ENCODE measurements at places on chromosomes 1 and 21. TPM values are rescaled to one million over a fixed set of nuclear protein-coding genes. Genes with fewer than 3 reads are reported as not detected.

GRCh38 chr1:63921359-63921758 lies 147.5 kb downstream of the ROR1 start:
- peaks cover 29% of the 10 kb centered on the region for H3K4me1 ChIP-seq
- H3K27ac ChIP-seq: peak overlapping the region; percentile 76
- no peak for DNase-seq
- no peaks in the 10 kb centered on the region for H3K27me3 ChIP-seq
- no peak overlapping the region for H3K4me3 ChIP-seq
- H3K36me3 ChIP-seq: no peaks in the 10 kb centered on the region

DNA sequence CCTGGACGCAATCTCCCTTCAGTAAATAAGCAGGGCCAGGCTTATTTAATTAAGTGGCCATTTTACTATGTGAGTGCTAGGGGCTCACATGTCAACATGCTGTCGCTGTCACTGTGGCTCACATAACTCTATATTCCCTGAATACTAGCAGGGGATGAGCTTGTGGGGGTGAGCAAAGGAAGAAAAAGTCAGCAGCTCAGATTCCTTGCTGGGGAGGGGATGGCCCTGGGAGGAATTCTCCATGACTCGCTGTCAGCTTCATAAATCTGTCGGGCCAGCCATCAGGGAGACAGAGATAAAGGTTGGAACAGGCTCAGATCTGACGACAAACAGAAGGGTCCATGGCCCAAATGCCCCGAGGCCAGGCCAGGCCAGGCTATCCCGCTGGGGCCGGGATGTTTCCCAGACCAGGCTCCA lies 26.0 kb upstream of the PLEKHG5 start:
- no peak overlapping the region for H3K27ac ChIP-seq
- DNase-seq: no peak

The CNIH4 gene
- 18.2 TPM for total RNA-seq

The BSND gene
- total RNA-seq: not detected

DNA sequence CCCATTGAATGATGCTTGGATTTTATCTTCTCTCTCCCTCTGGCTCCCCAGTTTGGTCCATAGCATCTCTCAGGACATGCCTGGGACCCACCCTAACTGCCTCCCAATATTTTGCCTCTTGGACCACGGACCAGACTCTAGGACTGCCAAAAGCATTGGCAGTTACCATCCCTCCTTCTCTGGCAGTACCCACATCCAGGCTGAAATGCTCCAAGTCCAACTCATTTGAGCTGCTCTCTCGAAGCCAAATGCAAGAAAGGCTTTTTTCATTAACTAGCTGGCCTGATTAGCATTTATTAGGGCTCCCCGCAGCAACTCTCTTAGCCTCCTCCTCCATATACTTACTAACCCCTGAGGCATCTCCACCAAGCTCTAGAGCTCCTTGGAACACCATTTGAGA lies 140.0 kb upstream of the GRIK3 start:
- no peaks in the 10 kb centered on the region for H3K4me1 ChIP-seq
- H3K27ac ChIP-seq: no peak overlapping the region
- H3K4me3 ChIP-seq: no peak overlapping the region
- no peaks in the 10 kb centered on the region for H3K36me3 ChIP-seq
- no peak for DNase-seq

The G0S2 gene
- total RNA-seq: 212 TPM

DNA sequence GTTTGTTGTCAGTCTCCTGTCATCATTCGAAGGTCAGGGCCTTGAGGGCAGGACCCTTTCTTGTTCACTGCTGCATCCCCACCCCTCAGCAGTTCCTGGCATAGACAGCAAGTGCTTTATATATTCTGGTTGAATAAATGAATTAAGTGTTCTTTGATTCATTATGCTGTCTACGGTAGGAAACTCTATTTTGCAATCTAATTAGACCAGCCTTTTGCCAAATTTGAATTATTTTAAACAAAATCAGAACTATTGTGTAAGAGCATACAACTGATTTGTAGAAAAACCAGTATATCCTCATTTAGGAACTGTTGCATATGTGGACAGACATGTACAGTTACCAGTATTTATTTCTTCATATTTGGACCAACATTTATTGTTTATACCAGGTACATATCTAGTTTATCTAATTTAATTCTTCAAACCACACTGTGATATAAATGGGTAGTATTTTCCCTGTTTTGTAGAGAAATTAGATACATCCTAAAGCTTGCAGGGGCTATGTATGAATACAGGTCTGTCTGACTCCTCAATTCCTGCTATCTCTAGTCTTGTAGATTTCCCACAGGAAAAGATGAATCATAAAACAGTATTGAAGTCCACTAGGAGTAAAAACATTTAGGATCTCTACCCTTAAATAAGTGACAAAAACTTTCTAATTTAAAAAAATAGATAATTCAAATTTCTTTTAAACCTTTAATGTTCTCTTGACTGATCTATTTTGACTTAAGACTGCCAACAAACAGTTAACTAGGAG lies 10.4 kb downstream of the MGST3 start:
- no peak for DNase-seq
- H3K27me3 ChIP-seq: no peaks in the 10 kb centered on the region
- H3K4me1 ChIP-seq: peaks cover 66% of the 10 kb centered on the region
- H3K4me3 ChIP-seq: no peak overlapping the region
- peaks cover 3% of the 10 kb centered on the region for H3K36me3 ChIP-seq

DNA sequence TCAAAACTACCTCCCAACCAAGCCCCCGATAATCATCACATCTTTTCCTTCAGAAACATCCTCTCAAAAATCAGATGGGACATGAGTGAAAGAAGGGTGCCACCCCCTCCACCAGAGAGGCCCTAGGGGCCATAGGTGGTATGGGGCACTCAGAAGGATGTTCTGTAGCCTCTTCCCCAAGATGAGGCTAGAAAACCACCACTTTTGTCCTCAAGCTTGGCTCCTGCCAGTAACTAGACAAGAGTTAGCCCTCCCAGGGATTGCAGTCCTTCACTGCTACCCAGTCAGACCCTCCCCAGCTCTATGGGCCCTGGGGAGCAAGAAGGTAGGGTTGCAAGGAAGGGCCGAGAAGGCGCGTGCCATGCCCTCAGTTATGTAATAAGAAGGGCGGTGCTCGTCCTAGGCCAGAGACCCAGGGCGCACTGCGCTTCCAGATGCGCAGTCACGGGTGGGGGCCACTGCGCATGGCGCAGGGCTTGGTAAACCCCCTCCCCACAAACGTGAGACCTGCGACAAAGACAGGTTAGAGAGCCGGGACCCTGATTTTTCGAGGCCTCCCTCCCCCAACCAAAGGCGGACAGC lies 69.7 kb downstream of the CD46 start:
- H3K27me3 ChIP-seq: no peaks in the 10 kb centered on the region
- peak overlapping the region; percentile 71 for H3K4me3 ChIP-seq
- H3K4me1 ChIP-seq: peaks cover 85% of the 10 kb centered on the region
- peak overlapping the region; percentile 96 for H3K27ac ChIP-seq
- peaks cover 50% of the 10 kb centered on the region for H3K36me3 ChIP-seq
- DNase-seq: no peak

GRCh38 chr1:21932127-21932526 lies 5.0 kb downstream of the HSPG2 start:
- H3K27me3 ChIP-seq: no peaks in the 10 kb centered on the region
- H3K36me3 ChIP-seq: peaks cover 18% of the 10 kb centered on the region
- H3K27ac ChIP-seq: peak overlapping the region; percentile 91

The VSIG8 gene
- total RNA-seq: not detected

DNA sequence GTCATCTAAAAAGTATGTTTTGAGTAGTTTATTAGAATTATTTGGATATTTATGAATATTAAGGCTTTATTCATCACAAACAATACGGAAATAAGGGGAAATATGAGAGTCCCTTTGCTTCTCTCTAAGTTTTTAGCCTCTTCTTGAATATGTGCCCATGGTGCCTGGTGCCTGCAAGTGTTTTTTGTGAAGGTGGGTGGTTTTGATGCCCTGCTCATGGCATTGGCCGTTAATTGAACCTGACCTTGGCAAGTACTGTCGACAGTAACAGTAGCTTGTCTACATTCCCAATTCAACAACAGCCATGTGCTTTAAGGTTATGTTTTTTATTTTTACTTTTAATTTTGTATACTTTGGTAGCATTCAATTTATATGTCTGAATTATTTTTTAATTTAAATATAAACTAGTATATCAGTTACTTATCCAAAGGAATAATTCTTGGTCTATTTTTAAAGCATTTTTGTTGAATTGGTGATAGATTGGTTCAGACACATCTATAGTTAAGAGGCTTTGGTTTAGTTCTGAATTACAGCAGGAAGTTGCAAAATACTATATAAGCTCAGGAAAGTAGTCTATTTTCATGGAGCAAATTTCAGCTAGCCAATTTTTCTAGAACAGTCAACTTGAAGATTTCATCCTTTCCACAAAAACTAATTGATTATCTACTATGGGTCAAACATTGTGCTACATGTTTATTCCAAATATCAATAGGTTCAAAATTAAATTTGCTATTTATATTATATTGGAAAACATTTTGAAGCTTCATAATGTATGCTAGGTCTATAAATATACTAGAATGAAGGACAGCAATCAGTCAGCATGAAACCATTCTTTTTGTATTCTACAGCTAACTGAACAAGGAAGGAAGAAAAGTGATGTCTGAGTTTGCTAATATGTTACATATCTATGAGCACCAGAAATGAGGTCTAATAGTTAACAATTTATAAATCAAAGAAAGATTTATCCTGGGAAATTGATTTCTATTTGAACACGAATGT lies 184.4 kb downstream of the MRPL39 start:
- no peaks in the 10 kb centered on the region for H3K36me3 ChIP-seq
- no peak overlapping the region for H3K27ac ChIP-seq
- DNase-seq: no peak
- H3K27me3 ChIP-seq: no peaks in the 10 kb centered on the region
- no peaks in the 10 kb centered on the region for H3K4me1 ChIP-seq
- H3K4me3 ChIP-seq: no peak overlapping the region

The ELAPOR1 gene
- 0.11 TPM for total RNA-seq

The LCA5L gene
- total RNA-seq: 1.5 TPM

- no peak overlapping the region for H3K4me3 ChIP-seq
- H3K27ac ChIP-seq: no peak overlapping the region
- no peak for DNase-seq
- H3K36me3 ChIP-seq: peaks cover 11% of the 10 kb centered on the region
- H3K4me1 ChIP-seq: no peaks in the 10 kb centered on the region
- H3K27me3 ChIP-seq: no peaks in the 10 kb centered on the region
Measured at GRCh38 chr1:182569939-182570610, 19.0 kb downstream of the RNASEL start.

The UBXN10 gene
- 2.7 TPM for total RNA-seq

DNA sequence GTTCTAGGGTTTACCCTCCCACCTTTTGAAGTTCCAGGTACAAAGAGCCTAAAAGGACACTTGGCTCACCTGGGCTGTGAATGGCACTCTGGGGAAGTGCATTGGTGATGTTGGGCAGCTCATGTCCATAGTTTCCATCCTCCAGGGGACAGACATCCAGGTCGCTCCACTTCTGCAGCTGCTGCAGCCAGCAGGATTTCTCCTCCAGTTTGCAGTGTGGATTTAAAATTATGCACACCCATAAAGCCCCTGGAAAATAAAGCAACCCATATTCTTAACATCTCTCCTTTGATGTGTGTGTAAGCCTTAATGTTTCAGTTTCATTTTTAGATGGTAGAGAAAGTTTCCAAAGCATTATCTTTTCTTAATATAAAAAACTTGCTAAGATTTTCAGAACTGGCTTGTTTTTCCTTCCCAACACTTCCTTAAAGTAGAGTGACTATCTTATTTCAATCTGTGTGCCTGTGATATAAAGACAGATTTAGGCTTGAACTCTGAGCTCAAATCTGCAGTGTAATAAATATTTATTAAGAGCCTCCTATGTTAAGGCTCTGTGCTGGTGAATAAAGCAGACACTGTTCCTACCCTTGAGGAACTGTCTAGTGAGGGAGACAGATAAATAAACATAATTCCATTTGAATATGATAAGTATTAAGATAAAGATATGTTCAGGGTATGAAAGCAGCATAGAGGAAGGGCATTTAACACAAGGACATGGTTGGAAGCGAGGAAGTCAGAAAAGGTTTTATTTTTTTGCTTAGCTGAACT lies 39.1 kb downstream of the UROD start:
- H3K4me1 ChIP-seq: no peaks in the 10 kb centered on the region
- DNase-seq: no peak
- H3K36me3 ChIP-seq: no peaks in the 10 kb centered on the region
- no peaks in the 10 kb centered on the region for H3K27me3 ChIP-seq

DNA sequence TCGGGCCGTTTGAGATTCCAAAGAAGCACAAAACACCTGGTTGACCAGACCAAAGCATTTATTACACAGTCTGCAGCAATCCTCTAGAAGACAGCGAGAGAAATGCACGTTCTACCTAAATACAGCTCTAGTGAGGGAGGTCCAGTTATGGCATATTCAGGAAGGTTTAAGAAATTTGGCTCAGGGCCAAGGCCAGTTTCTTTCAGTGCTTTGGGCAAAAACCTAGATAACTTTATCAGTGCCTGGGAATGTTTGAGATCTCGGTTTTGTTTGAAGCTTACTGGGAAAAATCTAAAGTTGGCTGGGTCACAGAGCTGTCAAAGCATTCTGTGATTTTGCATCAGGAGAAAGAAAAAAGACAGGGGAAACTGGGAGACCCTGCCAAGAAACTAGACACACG lies 514.0 kb upstream of the TMPRSS15 start:
- no peaks in the 10 kb centered on the region for H3K27me3 ChIP-seq
- H3K36me3 ChIP-seq: no peaks in the 10 kb centered on the region
- H3K27ac ChIP-seq: no peak overlapping the region
- no peak for DNase-seq
- H3K4me1 ChIP-seq: no peaks in the 10 kb centered on the region

The ACTL8 gene
- not detected for total RNA-seq

DNA sequence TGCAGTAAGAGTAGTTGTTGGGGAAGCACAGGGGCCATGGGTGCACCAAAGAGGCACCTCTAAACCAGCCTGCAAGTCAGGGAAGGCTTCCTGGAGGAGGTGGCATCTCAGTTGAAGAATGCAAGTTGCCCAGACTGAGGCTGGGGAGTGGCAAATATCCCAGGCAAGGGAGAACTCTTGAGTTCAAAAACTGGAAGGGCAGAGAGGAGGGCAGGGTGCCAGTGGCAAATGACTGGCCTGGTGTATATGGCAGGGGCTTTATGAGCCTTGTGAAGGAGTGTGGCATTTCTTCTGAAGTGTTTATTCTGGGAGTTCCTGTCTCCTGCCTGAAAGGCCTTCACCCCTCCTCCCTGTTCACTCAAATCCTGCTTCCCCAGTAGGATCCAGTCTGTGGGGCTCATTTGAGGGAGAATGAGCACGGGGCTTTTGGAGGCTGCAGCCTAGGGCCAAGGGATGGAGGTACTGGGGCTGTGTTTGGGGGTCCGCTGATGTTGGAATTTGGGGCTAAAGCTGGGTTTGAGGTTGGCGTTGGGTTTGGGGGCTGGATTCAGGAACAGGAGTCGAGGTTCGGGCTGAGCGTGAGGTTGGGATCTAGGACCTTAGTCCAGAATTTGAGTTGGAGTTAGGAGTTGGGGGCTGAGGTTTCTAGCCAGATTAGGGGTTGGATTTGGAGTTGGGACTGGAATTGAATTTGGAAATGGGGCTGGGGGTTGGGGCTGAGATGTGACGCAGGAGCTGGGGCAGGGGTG lies at the start of gene TMEM125:
Gene TMEM125, plus strand, starts transcription at position 357 of the 749 bp plus-strand sequence. CDS start 2,740 bp downstream, outside the sequence.
- no peaks in the 10 kb centered on the region for H3K27me3 ChIP-seq
- DNase-seq: no peak
- no peaks in the 10 kb centered on the region for H3K4me1 ChIP-seq
- H3K36me3 ChIP-seq: no peaks in the 10 kb centered on the region
- peak within 1 kb of the TSS; percentile 31 for H3K4me3 ChIP-seq
- H3K27ac ChIP-seq: no peak within 1 kb of the TSS

Data from right atrium auricular region (tissue), 2 donors.